NCI-H2029 treated with DMSO at 0.1 percent for 48 hours (cell line): ENCODE measurements at places on chromosomes 2 and 18.
A peak's percentile ranks its signal among the peaks of the same experiment; 100 is the strongest.

DNA sequence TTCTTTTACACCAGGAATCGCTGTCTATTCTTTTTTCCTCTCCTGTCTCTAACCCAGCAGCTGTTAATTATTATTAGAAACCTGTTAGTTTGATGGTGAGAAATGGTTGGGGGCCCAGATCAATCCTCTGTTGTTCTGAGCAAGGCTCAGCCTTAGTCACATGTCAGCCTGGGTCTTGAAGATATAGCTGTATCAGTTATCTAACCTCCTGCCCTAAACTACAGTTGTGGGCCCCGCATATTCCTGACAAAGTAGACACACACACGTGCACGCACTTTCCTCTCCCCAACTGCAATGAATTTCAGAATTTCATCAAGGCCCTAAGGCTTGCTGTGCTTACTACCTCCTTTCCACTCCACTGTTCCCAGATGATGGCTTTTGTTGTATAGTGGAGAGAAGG is 54.6 kb downstream of the OLA1 start:
- DNase-seq, result no peak

DNA sequence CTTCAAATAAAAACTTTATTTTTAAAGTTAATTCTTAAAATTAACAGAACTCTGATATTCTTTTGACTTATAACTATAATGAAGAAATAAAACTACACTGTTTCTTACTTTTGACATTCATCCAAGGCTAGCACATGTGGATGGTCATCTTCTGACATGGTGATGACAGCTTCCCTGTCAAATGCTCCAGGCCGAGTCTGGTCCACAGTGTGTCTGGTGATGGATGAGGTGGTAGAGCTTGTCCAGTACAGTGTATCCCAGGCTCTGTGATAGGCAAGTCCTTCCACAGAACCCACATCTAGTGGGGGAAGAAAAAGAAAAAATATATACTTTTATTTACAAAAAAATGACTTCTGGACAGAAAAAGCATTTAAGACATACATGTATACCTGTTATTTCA is 1529.5 kb downstream of the LRP1B start:
- DNase-seq, result no peak

DNA sequence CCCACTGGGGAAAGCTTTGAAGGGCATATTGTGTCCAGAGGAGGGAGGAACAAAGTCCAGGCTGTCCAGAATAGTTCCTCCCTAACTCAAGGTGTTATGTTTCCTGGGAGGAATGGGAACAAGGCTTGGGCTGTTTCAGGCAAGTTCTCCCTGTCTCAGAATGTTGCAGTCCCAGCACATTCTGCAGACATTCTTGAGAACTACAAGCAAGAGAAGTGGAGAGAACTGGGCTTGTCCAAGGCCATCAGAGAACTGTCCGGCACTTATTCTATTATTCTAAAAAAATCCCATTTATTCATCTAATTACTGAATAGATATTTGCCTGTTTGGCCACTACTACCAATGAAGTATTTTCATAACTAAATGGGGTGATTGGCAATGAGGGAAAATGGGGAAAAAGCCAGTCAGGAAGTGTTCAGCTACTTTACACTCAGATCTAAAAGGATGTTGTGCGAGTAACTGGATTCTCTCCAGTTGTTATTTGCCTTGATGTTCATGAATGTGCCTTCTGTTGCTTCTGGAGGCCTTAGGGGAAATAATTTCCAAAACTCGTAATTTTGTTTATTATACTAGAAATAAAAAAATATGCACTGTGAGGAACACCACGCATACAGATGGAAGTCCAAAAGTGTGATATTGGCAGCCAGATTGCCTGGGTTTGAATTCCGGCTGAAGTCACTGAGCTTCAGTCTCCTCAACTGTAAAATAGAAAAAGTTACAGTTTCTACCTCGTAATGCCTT is 300.1 kb upstream of the RND3 start:
- DNase-seq, result no peak

GRCh38 chr2:20664431-20665242 is 2.3 kb upstream of the GDF7 start:
- no peak for DNase-seq

GRCh38 chr18:8261651-8262091 is 347.6 kb upstream of the RAB12 start:
- no peak for DNase-seq

DNA sequence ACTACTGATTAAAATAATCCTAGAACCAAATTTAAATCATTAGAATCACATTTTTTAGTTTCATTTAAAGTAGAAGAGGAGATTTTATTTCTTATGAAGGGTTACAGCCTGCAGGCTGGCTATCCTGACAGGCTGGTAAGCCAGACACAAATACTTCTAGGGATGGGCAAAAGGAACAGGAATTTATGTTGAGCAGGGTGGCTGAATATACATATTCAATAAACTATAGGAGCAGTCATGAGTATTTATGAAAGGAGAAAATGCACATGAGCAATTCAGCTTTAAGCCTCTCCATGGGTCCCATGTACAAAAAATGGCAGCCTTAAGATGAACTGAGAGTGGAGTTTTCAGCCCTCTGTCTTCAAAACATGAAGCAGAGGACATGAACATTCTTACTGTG is 182.4 kb downstream of the CTNNA2 start:
- no peak for DNase-seq

DNA sequence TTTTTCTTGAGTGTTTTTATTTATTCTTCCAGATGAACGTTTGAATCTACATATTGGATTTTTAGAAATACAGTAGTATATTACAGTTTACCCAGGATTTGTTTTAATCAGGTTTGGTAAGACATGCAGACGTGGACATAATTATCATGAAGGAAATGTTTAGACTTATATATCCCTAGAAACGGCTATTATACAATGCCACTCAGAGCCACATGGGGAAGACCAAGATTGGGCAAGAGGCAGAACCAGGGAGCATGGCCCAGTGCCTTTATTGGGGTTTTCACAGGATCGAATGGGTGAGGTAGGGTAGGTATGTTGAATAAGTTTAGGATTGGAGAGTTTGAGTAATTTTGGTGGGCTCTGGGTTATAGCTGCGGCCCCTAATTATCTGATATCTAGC is 212.2 kb downstream of the CAMKMT start:
- no peak for DNase-seq

DNA sequence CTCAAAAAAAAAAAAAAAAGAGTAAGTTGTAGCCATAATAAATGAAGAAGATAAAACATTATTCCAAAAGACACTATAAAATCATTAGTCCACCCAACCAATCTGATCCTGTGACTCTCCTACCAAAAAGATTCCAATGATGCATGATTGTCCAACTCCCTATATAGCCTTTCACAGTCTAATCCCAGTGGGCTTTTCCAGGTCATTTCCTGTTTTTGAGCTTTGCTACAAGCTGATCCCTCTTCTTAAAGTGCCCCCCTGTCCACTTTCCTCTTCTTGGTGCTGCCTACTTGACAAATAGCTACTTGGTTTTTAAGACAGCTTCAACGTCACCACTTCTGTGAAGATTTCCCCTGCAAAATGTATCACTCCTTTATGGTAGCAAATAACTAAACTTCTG is 88.4 kb downstream of the SEMA4F start:
- DNase-seq, result no peak

- DNase-seq, result no peak
Measured at GRCh38 chr2:140747090-140747489, 1383.7 kb downstream of the LRP1B start.

DNA sequence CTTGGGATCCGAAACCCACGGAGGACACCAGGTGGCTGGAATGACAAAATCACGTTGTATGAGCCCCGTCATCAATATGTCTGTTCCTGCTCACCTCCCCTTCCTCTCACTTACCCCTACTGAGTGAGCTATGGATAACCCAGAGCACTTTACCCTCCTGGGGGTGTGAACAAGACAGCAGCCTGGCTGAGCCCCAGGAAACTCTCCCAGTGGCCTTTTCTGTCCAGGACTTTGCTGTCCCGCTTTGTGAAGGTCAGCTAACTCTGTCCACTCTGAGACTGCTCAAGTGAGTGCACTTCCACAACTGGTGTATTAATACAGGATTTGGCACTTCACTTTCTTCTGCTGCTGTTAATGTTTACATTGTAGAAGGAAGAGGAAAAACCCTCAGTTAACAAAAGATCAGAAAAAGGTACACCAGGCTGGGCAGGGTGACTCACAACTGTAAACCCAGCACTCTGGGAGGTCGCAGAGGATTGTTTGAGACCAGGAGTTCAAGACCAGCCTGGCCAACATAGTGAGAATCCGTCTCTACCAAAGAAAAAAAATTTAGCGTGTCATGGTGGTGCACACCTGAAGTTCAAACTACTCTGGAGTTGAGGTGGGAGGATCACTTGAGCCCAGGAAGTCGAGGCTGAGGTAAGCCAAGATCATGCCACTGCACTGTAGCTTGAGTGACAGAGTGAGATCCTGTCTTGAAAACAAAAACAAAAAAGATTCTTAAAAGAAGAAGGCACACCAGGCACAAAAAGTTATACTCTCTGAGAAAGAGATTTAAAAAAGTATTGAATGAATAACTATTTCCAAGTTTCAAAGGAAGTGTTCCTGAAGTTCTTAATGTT is 90.3 kb downstream of the CLHC1 start:
- no peak for DNase-seq

- DNase-seq, result peak; percentile 71
Measured at GRCh38 chr2:178413472-178414265, 37.3 kb downstream of the PRKRA start.

DNA sequence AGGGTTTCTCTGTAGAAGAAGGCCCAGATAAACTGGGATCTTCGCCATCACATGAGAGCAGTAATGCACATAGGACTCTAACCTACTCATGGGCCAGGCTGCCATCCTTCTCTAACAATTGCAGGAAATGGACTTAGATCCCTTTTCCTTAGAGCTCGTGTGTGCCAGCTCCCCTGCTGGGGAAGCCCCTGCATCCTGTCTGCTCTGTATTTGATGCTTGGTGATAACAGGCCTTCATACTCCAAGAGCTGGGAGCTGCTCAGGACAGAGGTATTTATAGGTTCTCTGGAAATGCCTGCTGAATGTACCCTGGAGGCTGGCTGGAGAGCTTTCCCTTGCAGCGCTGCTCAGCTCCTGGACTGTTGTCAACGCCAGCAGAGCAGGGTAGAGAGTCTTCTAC is 249.6 kb downstream of the MTX2 start:
- DNase-seq, result no peak

- DNase-seq, result no peak
Measured at GRCh38 chr2:219748671-219749570, 121.5 kb downstream of the SLC4A3 start.

GRCh38 chr2:137644731-137645130 is 319.5 kb upstream of the HNMT start:
- no peak for DNase-seq

DNA sequence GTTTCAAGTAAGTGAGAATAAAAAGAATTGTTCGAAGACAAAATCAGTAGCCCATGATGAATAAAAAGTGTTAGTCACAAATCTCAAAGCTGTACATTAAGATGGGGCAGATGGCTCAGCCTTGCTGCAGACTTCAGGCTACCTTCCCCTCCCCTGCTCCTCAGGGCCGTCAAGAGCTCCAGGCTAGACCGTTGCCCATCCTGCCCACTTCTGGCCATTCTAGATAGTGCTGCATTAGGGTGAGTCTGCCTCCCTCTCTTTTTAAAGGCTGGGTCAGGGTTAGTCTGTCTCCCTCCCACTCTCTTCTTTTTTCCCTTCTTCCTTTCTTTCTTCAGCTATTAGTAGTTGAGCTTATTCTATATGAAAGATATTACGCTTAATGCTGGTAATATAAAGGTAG is 86.0 kb downstream of the MAPRE2 start:
- no peak for DNase-seq

- DNase-seq, result no peak
Measured at GRCh38 chr2:127175041-127175721, 44.9 kb downstream of the CYP27C1 start.

- DNase-seq, result no peak
Measured at GRCh38 chr2:206296128-206296527, 21.7 kb downstream of the ZDBF2 start.

DNA sequence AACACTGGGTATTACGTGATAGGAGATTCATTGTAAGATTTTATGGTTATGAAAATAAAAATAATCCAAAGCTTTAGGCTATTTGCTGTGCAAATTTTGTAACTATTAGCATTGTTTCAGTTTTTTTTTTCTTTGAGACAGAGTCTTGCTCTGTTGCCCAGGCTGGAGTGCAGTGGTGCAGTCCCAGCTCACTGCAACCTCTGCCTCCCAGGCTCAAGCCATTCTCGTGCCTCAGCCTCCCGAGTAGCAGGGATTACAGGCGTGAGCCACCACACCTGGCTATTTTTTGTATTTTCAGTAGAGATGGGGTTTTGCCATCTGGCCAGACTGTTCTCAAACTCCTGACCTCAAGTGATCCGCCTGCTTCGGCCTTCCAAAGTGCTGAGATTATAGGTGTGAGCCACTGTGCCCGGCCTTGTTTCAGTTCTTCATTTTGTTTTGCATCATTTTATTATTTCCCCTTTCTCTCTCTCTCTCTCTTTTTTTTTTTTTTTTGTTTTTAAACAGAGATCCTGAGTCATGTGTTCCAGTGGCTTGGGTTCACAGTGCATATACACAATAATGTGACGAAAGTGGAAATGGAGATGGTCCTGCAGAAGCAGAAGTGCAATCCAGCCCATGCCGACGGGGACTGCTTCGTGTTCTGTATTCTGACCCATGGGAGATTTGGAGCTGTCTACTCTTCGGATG is 25.8 kb downstream of the CASP10 start:
- no peak for DNase-seq

GRCh38 chr18:68937029-68937599 is 139.2 kb downstream of the CCDC102B start:
- DNase-seq, result no peak

DNA sequence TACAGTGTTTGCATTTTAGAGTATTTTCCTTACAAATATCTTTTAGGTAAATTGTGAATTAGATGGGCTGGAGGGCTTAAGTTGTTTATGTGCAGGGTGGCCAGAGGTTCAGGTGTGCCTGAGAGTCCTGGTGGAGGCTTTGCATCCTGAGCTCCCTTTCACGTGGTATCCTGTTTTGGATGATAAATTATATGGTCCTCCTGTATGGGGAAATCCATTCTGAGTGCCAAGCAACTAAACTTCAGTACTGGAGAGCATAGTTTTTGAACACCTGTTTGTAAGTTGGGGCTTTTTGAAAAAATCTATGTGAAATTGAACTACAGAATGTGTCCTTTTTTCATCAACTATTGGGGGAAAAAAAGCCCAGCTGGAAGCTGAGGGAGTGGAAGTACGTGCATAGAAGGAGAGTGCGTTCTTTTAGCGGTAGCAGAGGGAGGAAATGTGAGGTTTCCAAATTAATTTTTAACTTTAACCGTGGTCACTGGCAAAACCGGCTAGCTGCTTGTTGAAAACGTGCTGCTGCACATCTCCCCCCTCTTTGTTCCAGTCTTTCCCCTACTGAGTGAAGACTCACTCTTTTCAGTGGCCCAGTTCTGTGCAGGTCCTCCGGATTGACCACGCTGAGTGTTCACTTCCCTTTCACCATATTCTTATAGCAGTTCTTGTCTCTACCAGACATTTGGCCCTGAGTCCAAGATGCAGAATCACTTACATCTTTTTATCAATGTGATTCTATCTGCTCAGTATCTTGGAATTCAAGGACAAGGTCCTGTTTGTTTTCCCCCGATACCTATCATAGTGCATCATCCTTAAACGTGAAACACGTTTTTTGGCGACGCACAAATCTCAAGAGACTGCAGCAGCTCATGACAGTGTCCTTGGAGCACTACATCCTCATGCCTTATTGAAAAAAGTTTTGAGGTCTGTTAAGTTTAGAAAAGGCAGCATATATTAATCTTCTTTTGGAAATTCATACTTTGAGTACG is 15.3 kb downstream of the CNOT11 start:
- DNase-seq, result no peak
